ENCODE measurements at places on chromosomes 16 and 17. TPM values are rescaled to one million over a fixed set of nuclear protein-coding genes. Genes with fewer than 3 reads are reported as not detected.

SERPINF2 gene
- 0.87 TPM for total RNA-seq

TMEM235 gene
- total RNA-seq = not detected

GRCh38 chr16:24075931-24076716 lies 180.0 kb upstream of the CACNG3 start:
- peak; percentile 28 for DNase-seq

- DNase-seq = no peak
These were observed 109.9 kb downstream of the METRNL start for GRCh38 chr17:83189044-83190003.

TEX14 gene
- not detected for total RNA-seq

MMP25 gene
- 0.10 TPM for total RNA-seq

DNA sequence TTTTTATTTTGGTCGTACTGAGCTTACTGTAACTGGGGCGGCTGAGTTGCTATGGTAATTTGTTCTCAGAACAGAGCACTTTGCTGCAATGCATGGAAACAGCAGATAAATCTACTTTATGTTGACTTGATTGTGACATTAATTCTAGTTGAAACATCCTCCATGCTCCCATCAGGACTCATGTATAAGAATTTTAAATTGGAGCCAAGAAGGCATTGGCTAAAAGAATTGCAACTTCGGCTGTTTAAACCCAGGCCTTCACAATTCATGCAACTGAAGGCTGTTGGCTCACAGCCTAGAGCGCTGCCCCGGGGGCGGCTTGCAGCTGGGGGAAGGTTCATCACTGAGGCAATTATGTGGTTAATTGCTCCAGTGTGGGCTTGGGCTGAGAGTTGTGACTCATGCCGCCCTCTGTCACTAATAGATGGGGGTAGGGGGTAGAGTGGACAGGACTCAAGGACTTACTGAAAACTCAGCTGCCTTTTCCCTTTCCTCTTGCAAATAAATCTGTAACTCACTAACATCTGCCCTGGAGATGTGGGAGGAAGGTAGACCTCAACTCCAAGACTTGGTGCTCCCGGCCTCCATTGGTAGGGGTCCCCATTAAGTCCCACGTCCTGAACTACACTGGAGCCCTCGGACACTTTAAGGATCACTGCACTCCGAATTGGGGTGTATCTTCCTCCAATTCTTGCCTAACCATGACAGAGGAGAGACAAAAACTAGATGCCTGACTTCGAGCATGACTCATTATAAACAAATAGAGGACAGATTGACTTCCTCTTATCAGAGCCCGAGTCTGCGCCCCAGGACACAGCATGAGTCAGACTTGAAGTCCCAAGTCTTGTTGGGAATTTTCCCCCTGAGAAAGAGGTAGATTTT lies 37.5 kb downstream of the ERCC4 start:
- peak; percentile 98 for DNase-seq

GRCh38 chr16:5584109-5584508 lies 486.5 kb upstream of the EEF2KMT start:
- DNase-seq = no peak

ZNF469 gene
- 0.35 TPM for total RNA-seq

DNA sequence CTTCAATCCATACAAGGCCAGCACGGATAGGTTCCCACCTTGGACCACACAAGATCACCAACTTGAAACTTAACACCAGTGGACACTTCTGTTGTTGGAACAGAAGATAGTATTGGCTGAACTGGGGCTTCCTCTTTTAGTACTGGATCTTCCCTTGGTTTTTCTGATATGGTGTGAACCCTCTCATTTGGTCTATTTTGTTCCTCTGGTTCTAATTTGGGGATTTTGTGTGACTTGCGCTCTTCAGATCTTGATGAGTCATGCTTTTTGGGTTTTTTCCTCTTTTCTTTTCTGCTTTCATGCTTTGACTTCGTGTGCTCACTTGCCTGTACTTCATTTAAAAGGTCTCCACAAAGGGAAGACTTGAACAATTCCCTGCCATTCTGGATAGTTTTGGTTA lies 39.0 kb downstream of the SOST start:
- no peak for DNase-seq

- no peak for DNase-seq
These were observed 470.1 kb downstream of the TOX3 start for GRCh38 chr16:52076801-52077201.

OR3A3 gene
- total RNA-seq = not detected

CXCL16 gene
- total RNA-seq = 48.6 TPM

RAB37 gene
- total RNA-seq = 0.20 TPM

DNA sequence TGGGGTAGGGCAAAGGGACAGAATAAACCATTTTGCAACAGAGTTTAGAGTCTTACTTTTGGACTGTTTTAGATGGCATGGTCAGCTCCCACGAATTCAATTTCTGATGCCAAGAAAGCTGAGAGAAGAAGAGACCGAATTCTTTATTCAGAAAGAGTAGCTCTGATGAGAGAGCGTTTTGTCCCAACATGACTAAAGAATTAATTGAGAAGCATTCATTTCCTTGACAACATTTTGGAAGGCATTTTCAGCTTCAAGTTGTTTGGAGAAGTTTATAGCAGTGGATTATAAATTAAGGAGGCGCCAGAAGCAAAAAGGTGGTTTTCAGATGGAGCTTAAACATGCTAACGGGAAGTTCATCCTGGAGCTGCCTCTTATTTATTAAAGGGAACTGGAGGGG lies 12.2 kb downstream of the GAN start:
- DNase-seq = no peak

Data from renal cortical epithelial cell (primary cell).